ENCODE measurements at places on chromosomes 13 and 19. TPM values are rescaled to one million over a fixed set of nuclear protein-coding genes. Genes with fewer than 3 reads are reported as not detected.

PRR12 gene
- total RNA-seq: 25.9 TPM

DMRTC2 gene
- not detected for total RNA-seq

ZNF426 gene
- 18.5 TPM for total RNA-seq

SELENOV gene
- total RNA-seq: not detected

OR7G2 gene
- total RNA-seq: not detected

PRR36 gene
- total RNA-seq: not detected

BICRA gene
- total RNA-seq: 13.9 TPM

IFNL1 gene
- not detected for total RNA-seq

ERCC5 gene
- 48.8 TPM for total RNA-seq

ZFP82 gene
- 4.9 TPM for total RNA-seq

GPALPP1 gene
- total RNA-seq: 29.8 TPM

KEAP1 gene
- total RNA-seq: 101 TPM

USHBP1 gene
- total RNA-seq: 0.27 TPM

CEACAM20 gene
- total RNA-seq: not detected

TYROBP gene
- total RNA-seq: 6.8 TPM

MUC16 gene
- 0.02 TPM for total RNA-seq

FGF22 gene
- 0.22 TPM for total RNA-seq

FFAR1 gene
- total RNA-seq: not detected

MCEMP1 gene
- total RNA-seq: not detected

IGFL2 gene
- not detected for total RNA-seq

FNDC3A gene
- 21.8 TPM for total RNA-seq

DOCK6 gene
- 3.5 TPM for total RNA-seq

NXNL1 gene
- total RNA-seq: not detected

ZNF562 gene
- total RNA-seq: 45.7 TPM

HSD17B14 gene
- total RNA-seq: 0.18 TPM

B3GNT3 gene
- total RNA-seq: not detected

SOX21 gene
- total RNA-seq: not detected

SNRPD2 gene
- 747 TPM for total RNA-seq

KLK5 gene
- total RNA-seq: not detected

TEX101 gene
- not detected for total RNA-seq

NOTCH3 gene
- 0.04 TPM for total RNA-seq

WTIP gene
- 0.16 TPM for total RNA-seq

CPT1C gene
- total RNA-seq: 0.84 TPM

CD70 gene
- 63.1 TPM for total RNA-seq

TEX30 gene
- total RNA-seq: 58.5 TPM

ACER1 gene
- not detected for total RNA-seq

ZNF552 gene
- 10.6 TPM for total RNA-seq

PRTN3 gene
- total RNA-seq: not detected

SPRY2 gene
- total RNA-seq: 1.1 TPM

ACP7 gene
- total RNA-seq: not detected

GFY gene
- total RNA-seq: not detected

PRODH2 gene
- not detected for total RNA-seq

Data from CD8-positive, alpha-beta memory T cell (primary cell).